ENCODE measurements at places on chromosomes 16 and 17. TPM values are rescaled to one million over a fixed set of nuclear protein-coding genes. Genes with fewer than 3 reads are reported as not detected.

GRCh38 chr17:13176436-13176835 lies 158.6 kb upstream of the ELAC2 start:
- no peak for DNase-seq

NPIPB13 gene
- 3.2 TPM for total RNA-seq

- DNase-seq: no peak
These were observed 3.0 kb upstream of the CPNE2 start for GRCh38 chr16:57089406-57089805.

IRX6 gene
- total RNA-seq: 37.1 TPM

- no peak for DNase-seq
These were observed 1.0 kb downstream of the SLC47A1 start for GRCh38 chr17:19534562-19535149.

DNA sequence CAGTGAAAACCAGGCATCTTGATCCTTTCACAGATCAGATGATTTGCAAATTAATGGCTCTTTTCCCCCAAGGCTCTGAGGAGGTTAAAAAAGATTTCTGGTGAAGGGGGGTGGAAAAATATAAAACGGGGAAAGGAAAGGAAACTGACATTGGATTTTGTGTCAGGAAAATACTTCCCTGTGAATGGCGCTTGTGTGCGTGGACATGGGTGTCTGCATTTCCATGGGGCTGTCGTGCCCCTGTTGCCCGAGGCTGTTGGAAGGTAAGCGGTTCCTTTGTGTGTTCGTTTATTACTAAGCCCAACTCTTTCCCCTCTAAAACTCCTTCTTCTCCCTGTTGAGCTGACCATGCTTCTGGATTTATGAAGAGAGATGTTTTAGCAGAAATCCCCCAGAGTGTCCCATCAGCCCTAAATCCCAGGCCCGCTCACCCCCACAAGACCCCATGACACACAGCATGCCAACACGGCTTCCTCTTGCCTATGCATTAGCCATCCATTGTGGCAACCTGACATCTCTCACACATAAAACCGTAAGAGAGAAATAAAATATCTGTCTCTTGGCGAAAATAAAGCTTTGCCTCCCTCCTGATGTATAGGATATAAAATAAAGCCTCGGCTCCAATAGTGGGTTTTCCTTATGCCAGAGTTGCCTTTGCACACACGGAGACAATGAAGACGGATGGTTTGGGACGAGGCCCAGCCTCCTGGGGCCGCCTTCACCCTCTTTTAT lies 7.3 kb upstream of the LHX1 start:
- no peak for DNase-seq
